Activated gamma-delta T cell treated with anti-CD3 and anti-CD28 coated beads, Interleukin-2, amount 50 U/mL, for 16 hours (primary cell): ENCODE measurements at places on chromosomes 16 and 17.

GRCh38 chr17:80698297-80698696 lies 153.7 kb downstream of the RPTOR start:
- DNase-seq: no peak

DNA sequence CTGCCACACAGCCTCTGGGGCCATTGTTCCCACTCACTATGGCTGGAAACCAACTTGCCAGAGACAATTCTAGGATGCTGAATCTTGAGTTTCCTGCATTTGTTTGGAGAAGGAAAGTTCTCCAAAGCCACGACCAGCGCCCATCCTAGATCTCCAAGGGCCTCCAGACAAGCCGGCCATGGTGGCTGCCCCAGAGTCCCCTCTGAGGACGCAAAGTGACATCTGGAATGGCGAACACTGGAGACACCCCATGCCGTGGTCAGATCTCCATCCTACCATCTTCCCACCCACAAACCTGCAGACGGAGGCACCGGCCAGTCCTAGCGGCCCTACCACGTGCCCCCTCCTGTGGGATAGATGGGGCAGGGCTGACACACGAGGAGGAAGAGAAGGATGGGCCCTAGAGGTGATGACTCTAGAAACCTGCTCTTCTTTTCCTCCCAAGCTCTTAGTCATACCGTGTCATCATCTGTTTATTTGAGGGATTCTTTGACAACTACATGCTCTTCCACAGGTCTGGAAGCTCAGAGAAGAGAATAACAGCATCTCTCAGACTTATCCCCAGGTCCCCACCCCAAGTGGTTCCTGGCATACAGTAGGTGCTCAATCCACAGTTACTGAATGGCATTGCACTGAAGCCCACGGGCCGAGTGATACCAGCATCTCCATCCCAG lies 71.3 kb downstream of the MYH11 start:
- no peak for DNase-seq

- DNase-seq: no peak
These were observed 18.0 kb downstream of the PLCD3 start for GRCh38 chr17:45114117-45114932.

GRCh38 chr17:62187681-62188080 lies 122.6 kb upstream of the MED13 start:
- no peak for DNase-seq

DNA sequence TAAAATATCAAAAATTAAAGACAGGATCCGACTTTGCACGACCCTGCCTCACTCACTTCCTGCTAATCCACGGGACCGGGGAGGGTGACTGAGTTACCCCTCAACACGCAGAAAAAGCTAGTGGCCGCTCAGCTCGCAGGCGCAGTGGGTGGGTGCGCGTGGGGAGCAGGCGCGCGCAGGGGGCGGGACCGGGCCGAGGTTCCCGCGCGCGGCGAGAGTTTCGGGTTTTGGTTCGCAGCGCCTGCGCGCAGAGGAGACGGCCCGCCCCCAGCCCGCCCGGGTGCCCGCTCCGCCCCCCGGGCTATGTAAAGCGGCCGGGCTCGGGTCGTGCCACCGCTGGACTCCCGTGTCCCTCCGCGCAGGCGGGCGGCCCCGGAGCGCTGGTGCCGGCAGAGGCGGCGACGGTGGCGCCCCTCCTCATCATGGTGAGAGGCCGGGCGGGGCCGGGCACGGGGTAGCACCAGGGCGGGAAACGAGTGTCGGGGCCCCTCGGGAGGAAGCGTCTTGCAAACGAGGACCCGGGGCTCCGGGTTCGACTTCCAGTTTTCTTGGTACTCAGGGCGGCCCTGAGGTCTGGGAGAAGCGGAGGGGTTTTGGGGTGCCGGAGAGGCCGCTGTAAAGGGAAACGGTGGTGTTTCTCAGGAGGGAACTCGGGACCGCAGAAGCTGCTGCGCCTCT lies at the start of gene CNP:
Gene CNP (plus strand): TSS at position 333 of the 678 bp plus-strand sequence. CDS start 90 bp downstream, at position 423.
- peak; percentile 84 for DNase-seq

GRCh38 chr17:42555122-42555622 lies 2.4 kb downstream of the HSD17B1 start:
- DNase-seq: no peak

DNA sequence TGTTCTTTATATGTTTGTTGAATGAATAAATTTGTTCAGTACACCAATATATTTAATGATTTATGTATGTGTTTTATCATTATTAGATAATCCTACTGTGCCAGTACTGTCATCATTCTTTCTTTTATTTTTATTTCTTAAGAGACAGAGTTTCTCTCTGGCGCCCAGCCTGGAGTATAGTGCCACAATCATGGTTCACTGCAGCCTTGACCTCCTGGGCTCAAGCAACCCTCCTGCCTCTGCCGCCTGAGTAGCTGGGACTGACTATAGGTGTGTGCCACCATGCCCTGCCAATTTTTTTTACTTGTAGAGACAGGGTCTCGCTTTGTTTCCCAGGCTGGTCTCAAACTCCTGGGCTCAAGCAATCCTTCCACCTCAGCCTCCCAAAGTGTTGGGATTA lies 41.8 kb downstream of the PAFAH1B1 start:
- no peak for DNase-seq

DNA sequence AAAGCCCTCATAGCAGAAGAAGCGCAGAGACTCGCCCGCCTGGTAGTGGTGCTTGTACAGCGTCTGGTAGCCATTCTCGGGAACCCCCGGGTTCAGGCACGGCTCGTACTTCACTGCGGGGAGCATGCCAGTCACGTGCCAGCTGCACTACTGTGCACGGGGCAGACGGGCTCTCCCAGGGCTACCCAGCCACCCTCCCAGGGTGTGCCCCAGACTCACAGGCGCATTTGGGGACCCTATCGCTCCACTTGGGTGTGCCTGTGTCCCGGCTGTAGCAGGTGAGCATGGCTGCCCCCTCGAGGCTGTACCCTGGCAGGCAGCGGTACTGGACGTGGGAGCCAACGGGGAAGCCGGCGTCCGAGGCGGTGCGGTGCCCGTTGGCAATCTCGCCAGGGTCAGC lies 10.3 kb upstream of the CDIPT start:
- DNase-seq: no peak

- no peak for DNase-seq
These were observed 9.1 kb upstream of the CEP295NL start for GRCh38 chr17:78912082-78912481.

DNA sequence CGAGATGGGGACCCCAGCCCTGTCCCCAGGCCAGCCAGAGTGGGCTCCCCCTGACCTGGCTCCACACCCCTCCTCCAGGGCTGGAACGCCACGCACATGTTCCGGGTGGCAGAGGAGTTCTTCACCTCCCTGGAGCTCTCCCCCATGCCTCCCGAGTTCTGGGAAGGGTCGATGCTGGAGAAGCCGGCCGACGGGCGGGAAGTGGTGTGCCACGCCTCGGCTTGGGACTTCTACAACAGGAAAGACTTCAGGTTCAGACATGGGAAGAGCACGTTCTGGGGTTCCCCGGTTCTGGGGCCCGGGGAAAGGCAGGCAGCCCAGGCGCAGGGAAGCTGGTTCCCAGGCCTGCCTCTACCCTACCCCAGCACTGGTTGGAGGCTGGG lies 4.6 kb downstream of the ACE start:
- DNase-seq: no peak

GRCh38 chr16:12245921-12246720 lies 269.6 kb downstream of the SNX29 start:
- no peak for DNase-seq

DNA sequence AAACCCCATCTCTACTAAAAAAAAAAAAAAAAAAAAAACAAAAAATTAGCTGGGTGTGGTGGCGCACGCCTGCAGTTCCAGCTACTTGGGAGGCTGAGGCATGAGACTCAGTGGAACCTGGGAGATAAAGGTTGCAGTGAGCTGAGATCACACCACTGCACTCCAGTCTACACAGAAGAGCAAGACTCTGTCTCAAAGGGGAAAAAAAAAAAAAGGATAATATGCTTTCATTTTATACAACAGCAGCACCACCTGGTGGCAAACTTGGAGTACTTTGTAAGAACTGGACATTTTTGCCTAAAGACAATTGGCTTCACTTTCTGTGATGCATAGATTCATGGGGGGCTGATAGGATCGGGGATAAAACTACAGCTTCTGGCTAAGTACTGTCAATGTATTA lies 8.5 kb downstream of the CHTF8 start:
- DNase-seq: peak; percentile 43

- DNase-seq: no peak
These were observed 69.3 kb downstream of the STXBP4 start for GRCh38 chr17:55037828-55038227.

DNA sequence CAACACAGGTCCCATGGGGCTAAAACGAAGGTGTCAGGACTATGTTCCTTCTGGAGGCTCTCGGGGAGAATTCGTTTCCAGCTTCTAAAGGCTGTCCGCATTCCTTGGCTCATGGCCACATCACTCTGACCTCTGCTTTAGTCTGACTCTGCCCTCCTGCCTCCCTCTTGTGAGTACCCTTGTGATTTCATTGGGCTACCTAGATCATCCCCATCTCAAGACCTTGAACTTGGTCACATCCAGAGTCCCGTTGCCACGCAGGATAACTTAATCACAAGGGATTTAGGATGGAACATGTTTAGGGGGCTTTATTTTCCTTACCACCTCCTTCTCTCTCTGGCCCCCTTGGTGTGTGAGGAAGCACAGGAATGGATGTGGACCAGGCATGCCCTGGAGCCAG lies 160.9 kb upstream of the PLCG2 start:
- no peak for DNase-seq

- DNase-seq: peak; percentile 53
These were observed 4.7 kb upstream of the IL17C start for GRCh38 chr16:88633684-88634140.

GRCh38 chr17:53032861-53033271 lies 789.9 kb upstream of the KIF2B start:
- DNase-seq: no peak

DNA sequence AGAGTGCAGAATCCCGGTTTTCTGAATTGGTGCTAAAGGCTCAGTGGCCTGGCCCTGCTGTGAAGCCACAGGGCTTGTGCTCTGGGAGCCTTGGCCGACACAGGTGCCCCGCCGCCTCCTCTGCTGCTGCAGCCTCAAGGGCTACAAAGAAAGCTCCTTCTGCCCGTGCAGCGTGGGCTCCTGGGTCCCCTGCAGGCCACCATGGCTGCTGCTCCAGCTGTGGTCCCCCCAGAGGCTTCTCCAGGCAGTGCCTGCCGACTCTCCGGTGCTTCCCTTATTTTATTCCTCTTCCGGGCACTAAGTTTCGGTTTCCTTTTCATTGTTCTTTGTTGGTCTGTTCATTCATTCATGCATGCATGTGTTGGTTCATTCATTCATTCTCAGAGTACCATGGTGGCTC lies 53.1 kb downstream of the CMIP start:
- DNase-seq: no peak

DNA sequence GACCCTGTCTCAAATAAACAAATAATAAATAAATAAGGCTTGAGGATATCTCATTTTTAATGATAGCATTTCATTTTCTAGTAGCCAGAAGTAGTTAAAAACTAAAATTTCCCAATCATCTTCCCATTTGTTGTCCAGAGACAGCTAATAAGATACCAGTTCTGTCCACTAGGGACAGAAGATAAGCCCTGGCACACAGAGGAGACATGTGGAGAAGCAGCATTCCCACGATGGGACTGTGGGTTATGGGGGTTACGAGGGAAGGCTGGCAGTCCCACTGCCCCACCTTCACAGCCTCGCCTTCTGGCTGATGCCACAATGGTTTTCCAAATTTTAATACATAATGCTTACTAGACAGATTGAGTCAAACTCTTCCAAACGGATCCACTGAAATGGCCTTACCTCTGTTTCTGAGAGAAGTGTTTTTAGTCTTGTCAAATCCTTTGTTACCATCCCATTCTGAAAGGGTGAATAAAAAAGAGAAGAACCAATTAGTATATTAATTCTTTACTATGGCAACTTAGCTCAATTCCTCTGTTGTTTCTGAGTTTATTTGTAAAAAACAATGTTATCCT lies 44.2 kb downstream of the HELZ start:
- DNase-seq: no peak

DNA sequence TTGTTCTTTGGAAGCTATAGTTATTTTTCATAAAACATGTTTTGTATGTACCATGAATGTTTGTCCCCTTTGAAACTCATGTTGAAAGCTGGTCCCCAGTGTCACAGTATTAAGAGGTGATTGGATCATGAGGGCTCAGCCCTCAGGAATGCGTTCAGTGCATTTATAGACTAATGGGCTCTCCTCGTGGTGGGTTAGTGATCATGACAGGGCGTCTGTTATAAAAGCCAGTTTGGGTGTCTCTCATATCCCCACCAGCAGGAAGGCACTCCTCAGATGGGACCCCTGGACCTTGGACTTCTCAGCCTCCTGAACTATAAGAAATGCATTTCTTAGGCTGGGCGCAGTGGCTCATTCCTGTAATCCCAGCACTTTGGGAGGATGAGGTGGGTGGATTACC lies 10.4 kb downstream of the BANP start:
- no peak for DNase-seq

DNA sequence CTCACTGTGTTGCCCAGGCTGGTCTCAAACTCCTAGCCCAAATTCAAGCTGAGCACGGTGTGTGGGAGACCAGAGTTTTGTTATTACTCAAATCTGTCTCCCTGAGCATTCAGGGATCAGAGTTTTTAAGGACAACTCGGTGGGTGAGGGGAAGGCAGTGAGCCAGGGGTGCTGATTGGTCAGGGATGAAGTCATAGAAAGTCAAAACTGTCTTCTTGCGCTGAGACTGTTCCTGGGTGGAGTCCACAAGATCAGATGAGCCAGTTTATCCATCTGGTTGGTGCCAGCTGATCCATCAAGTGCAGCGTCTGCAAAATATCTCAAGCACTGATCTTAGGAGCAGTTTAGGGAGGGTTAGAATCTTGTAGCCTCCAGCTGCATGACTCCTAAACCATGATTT lies 346.3 kb downstream of the TMEM114 start:
- DNase-seq: no peak

DNA sequence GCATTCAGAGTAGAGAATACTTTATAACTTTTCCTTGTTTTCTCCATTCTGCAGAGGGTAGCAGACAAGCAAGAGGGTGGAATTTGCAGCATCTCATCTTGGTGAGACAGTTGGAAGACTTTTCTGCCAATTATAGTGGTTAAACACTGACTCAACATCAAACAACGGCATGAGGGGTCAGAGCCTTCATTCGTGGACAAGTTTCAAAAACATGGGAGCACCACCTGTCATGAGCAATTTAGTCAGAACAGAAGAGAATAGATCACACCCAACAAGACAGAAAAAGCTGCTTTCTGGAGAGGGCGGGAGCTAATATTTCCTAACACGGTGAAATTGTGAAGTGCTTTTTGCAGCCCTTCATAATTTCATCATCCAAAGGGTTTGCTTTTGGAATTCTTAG lies 17.9 kb upstream of the ZNF652 start:
- DNase-seq: no peak
